ENCODE measurements at places on chromosomes 2 and 18.
A peak's percentile ranks its signal among the peaks of the same experiment; 100 is the strongest.

DNA sequence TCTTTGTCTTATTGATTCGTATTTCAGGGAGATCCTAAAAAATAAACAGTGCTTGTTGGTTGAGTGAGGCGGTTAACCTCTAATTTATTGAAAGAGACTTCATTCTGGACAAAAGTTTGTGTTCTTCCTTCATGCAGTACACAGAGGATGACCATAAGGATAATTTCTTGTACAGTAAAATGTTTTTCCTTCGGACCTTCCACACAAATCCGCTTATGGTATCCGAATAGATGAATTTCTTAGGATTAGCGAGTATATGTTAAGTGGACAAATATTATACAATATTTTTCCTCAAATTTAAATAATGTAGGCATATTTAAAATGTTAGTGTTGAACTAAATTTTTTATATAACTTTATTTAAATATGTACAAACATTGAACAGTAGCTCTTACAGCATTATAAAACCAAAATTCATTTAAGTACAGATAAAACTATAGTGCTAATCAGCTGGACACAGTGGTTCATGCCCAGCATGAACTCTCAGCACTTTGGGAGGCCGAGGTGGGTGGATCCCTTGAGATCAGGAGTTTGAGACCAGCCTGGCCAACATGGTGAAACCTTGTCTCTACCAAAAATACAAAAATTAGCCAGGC, 84.4 kb downstream of the LPIN1 start:
- no peak for DNase-seq

DNA sequence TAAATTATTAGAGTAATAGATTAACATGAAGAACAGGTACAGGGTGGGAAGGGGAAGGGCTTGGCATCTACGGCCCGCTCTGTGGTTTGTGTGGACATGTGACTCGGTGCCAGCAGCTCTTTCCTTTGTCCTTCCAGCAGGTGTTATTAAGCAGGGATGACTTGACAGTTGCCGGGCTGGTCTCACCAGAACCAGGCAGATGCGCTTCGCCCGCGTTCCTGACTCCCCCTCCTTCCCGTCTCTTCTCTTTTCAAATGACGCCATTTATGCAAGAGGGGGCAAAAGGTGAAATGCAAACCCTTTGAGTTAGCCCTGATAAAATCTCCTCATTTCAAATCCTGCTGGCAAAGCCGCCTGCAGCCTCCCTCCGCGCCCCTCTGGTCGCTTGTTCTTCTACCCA, 38.9 kb upstream of the MGAT4A start:
- DNase-seq: no peak

DNA sequence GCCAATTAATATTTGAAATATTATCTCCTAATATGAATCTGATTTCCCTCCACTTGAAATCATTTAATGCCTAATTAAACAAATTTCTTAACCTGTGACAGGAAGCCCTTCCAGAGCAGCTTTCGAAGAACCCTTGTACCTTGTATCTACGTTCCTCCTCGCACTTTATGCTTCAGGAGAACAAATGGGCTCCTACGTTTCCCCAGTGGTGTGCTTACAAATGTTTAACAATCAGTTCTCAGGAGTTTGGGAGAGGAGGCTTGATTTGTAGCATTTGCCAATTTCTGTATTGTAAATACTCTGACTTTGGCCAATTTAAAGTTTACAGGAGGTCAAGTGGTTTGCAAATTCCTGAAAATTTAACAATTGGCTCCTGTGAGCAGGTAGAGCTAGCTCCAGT, 327.8 kb downstream of the THSD7B start:
- no peak for DNase-seq

GRCh38 chr2:51335087-51336058, 303.4 kb upstream of the NRXN1 start:
- DNase-seq: no peak

GRCh38 chr18:11308499-11308898, 159.1 kb upstream of the PIEZO2 start:
- no peak for DNase-seq

DNA sequence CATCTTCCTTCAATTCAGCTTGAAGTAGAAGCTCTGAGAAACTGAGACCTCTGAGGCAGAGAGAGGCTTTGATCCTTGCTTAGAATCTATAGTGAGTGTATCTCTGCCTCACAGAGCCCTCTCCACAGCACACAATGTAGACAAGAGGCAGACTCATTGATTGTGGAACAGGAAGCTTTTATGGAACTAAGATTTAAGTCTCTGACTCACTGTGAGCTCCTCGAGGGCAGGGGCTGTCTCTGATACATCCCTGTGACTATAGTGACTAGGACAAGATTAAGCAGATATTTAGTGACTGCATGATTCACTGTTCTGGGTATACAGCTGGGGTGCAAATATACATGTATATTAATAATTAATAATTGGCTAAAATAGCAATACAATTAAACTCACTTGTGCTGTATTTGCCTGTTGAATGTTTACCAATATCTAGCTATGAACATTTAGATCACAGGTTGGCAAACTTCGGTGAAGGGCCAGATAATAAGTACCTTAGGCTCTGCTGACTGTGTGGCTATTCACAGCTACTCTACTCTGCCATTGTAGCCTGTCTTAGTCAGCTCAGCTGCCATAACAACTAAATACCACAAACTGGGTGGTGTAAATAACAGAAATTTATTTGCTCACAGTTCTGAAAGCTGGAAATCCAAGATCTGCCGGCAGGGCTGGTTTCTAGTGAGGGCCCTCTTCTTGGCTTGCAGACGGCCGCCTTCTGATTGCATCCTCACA, 54.4 kb downstream of the ARHGEF4 start:
- no peak for DNase-seq

- no peak for DNase-seq
Observed at GRCh38 chr2:121173806-121174205, 111.2 kb downstream of the TFCP2L1 start.

- no peak for DNase-seq
Observed at GRCh38 chr2:161975062-161975812, 98.8 kb downstream of the DPP4 start.

DNA sequence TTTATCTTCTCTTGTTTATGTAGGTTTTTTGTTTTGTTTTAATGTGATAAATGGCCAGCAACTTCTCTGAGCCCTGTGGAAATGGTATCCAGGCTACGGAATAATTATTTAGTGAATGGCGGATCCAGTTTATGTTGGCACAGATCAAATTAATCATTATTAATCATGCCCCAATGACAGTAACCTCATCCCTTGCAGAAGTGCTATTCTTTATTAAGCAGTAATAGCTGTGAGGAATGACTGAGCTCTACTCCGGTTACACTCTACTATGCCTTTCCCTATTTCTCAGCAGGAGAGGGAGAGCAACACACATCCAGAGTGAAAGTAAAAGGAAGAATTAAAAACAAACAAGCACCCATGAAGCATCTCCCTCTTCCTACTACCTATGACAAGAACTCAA, 84.8 kb downstream of the SETBP1 start:
- DNase-seq: no peak

- DNase-seq: peak; percentile 19
Observed at GRCh38 chr18:8895987-8896619, 190.7 kb downstream of the MTCL1 start.

DNA sequence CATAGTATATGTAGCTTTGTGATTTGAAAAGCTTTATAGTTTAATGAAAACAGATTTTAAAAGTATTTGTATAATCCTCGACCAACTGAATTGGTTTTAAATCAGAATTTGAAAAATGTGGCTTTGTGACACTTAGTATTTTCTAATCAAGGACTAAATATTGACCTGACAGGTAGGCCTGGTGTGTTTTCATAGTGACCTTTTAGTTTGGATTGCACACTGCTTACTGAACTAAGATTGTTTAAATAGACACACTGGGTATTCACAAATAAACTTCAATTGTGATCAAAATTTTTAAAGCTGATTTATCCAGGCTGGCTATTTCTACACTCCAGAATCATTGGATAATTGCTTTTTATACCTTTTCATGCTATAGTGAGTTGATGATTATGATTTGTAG, 31.8 kb upstream of the FAM237A start:
- no peak for DNase-seq

DNA sequence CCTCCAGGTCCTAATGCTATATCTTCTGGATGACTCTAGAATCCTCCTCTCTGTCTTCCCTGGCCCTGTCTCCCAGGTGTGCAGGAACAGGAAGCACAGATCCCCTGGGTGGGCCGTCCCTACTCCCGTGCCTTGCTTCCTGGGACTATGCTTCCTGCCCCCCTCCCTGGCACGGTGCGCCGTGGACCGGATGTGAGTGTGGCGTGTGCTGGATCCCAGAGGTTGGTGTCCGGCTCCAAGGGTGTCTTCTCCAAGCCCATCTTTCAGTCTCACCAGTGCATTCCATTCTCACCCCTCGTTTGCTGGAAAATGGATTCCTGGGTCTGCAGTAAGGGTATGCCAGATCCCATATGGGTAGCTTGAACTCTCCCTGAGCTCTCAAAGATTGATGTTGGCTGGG, 144.4 kb upstream of the TWIST2 start:
- no peak for DNase-seq

GRCh38 chr2:47801118-47801517, 18.2 kb downstream of the MSH6 start:
- no peak for DNase-seq

- no peak for DNase-seq
Observed at GRCh38 chr2:84065857-84066256, 393.2 kb downstream of the SUCLG1 start.

DNA sequence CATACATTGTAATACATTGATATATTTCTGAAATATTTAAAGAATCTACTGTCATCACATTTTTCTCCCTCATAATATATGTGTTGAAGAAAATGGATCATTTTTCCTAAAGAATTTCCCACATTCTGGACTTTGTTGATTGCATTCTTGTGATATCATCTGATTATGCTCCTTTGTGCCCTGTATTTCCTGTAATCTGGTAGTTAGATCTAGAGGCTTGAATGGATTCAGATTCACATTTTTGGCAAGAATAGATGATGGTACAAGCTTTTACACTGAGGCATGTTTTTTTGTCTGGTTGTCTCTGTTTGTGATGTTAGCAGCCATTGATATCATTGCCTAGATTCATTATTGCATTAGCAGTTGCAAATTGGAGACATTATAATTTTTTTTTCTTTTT, 13.4 kb downstream of the UBXN2A start:
- DNase-seq: no peak

GRCh38 chr18:37006742-37007141, 177.8 kb downstream of the KIAA1328 start:
- no peak for DNase-seq

DNA sequence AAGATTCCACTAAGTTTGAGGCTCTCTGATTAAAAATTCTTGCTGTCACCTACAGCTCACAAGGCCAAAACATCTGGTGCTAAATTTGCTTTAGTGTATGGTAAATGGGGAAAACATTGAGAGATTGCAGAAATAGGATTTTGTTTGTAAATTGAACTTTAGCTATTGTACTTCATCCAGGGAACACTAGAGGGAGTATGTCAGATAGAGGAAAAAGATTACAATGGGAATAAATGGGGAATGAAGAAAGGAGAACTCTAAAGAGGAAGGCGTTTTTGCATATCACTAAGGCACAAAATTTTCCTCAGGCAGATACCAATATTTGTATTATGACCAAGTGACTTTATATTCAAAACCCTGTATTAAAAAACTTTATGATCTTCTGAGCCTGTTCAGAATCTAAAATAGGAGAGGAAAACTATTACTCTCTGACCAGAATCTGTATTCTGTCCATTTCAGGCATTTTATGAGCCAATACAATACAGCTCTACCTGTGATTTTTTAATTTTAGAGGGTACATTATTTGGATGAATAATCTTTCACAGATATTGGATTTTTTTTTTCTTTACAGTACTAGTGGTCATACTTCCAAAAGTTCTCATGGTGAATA, 52.3 kb upstream of the ITGB6 start:
- DNase-seq: no peak

DNA sequence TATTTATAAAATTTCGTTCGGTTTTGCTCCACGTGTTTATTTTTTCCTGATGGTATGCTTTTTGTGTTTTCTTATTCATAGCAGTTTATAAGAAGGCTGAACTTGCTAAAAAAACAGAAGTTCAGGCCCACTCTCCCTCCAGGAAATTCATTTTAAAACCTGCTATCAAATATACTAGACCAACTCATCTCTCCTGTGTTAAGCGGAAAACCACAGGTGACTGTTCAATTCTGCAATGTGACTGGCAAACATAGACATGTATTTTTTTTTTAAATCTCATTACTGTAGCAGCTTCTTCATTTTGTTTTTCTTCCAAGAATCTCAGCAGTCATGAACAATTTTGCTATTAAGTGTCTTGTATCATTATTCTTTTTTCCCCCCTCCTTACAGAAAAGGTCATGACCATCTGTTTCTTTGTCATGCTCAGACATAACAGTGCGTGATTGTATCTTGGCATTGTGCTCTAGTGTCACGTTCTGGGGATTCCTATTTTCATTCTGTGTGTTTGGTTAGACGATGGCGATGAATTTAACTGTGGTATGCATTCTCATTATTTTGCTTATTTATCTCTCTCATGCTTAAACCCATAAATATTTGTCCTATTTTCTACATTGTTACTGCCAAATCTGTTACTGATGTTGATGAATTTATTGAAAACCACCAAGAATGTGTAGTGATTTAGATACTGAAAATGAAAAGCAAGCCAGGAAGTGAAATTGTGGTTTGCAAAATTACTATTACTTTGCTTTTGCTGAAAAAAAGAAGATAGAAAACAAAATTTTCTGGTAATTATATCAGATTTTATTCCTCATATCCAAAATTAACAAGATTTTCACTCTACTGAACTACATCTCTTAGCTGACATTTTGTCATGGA, 74.6 kb upstream of the UNC80 start:
- no peak for DNase-seq

- DNase-seq: no peak
Observed at GRCh38 chr2:181552808-181553207, 95.6 kb downstream of the ITGA4 start.

- no peak for DNase-seq
Observed at GRCh38 chr2:25551316-25551715, 122.1 kb downstream of the DTNB start.

GRCh38 chr2:242011516-242011915, 142.0 kb downstream of the RTP5 start:
- no peak for DNase-seq

DNA sequence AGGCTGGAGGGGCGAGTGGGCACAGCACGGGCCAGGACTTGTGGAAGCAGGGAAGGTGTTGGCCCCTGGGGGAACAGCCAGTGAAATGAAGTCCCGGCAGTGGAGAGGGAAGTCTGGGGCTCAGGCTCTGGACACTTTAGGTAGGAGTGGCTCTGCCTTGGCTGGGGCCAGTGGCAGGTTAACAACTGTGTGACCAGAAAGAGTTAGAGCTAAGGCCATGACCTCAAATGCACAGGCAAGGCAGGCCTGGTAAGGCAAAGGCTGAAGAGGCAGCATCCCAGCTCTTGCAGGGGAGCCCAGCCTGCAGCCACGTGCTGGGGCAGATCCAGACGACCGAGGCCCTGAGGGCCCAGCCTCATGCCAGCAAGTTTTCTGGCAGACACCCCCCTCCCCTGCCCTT, 21.5 kb downstream of the PCARE start:
- DNase-seq: no peak

- no peak for DNase-seq
Observed at GRCh38 chr2:33812707-33813106, 213.6 kb upstream of the FAM98A start.

- DNase-seq: no peak
Observed at GRCh38 chr2:234496055-234496834, 636 bp downstream of the ARL4C start.

- no peak for DNase-seq
Observed at GRCh38 chr2:85600235-85600575, 2.3 kb downstream of the TMEM150A start.

All from non-pigmented ciliary epithelial cell (primary cell).